ENCODE measurements at places on chromosomes 7 and 10. TPM values are rescaled to one million over a fixed set of nuclear protein-coding genes. Genes with fewer than 3 reads are reported as not detected.

- no peak for DNase-seq
Measured at GRCh38 chr10:102310361-102311024, 65.2 kb downstream of the GBF1 start.

GRCh38 chr10:131909014-131909808, 8.4 kb downstream of the PPP2R2D start:
- DNase-seq, result no peak

The EVX1 gene
- not detected for total RNA-seq

The WNT16 gene
- total RNA-seq, result not detected

The APBB1IP gene
- 88.7 TPM for total RNA-seq

The EXOSC1 gene
- 47.9 TPM for total RNA-seq

- DNase-seq, result no peak
Measured at GRCh38 chr10:101934686-101935305, 91.2 kb upstream of the KCNIP2 start.

The LRRD1 gene
- not detected for total RNA-seq

- DNase-seq, result no peak
Measured at GRCh38 chr10:99788598-99789256, 6.3 kb downstream of the ABCC2 start.

DNA sequence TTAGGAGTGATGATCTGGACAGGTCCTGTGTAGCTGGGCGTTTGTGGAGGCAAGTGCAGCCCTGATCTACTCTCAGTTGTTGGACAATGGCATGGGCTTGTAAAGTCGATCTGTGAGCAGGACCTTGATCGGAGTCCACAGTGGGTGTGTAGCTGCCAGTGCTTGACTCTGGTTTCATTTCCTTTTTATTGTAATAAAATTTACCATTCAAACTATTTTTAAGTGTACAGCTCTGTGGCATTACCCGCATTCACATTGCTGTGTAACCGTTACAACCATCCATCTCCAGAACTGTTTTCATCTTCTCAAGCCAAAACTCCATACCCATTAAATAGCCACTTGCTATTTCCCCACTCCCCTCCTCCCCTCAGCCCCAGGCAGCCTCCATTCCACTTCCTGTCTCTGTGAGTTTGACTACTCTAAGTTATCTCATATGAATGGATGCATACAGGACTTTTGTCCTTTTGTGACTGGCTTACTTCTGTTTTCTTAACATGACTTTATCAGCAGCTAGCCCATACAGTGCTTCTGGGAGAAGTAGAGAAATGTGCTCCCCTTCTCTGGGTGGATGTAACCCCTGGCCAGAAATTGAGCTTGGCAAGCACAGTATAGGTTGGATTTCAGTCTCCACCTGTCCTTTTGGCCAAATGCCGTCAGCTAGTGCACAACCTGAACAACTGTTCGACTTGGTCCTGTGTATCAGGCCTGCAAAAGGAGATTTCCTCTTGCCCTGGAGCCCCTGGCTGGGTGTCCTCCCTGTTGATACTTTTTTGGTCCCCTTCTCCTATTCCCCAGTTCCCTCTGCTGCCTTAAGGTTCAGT, 180.0 kb downstream of the LRMDA start:
- DNase-seq, result no peak

DNA sequence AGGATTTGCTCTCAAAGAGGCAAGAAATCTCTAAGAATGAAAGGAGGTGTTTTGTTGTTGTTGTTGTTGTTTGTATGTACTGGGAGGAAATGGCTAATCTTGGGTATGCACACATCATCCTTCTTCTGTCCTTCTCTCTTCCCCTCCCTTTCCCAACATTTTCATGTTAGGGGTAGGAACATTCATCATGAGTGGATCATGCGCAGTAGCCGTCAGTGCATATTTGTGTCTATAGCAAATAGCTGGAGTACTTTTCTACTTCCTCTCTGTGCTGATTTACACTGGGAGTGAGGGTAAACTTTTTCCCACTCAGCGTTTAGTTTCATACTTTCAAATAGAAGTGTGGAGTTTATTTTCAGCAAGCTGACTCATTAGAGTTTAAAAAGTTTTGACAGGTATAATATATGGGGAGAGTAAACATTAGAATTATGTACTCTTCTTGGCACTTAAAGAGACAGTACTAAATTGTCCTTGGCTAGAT, 80.5 kb upstream of the PRKG1 start:
- DNase-seq, result no peak

DNA sequence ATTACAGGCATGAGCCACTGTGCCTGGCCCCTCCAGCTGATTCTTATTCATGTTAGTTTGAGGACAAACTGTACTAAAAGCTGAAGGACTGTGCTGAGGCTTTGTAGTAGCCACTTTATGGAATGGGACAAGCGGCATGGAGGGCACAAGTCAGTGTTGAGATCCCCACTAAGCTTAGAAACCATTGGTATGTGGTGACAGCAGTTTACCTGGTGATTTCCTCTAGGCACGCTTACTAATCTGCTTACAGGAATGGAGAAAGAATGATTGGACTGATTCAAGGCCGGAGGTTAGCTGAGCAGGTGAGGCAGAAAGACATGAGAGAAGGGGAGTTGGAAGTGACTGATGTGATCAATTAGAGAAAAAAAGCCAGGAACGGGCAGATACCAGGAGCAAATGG, 3.7 kb downstream of the ZNF398 start:
- no peak for DNase-seq

DNA sequence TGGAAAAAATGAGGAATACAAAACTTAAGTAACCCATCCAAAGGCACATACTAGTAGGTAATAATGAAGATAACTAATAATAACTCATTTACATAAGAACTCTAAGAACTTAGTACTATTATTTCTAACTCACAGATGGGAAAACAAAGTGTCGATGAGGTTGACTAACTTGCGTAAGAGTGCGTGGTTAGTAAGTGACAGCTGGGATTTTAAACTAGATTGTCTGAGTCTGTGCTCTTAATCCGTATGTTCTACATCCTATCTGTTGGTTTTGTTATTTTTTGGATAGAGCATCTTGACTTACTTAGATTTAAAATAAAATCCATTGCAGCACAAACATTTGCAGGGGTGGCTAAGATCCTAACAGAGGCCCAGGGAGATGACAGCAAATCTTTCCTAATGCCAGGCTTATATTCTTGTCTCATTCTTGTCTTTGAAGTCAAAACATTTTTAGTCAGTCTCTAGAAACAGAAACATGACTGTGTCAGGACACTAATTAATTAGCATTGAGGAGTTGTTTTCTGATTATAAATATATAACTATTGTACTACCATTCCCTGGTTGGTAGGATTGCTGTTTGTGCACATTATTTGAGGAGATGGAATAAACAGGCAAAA, 11.7 kb downstream of the RPA3 start:
- no peak for DNase-seq

The HPS1 gene
- total RNA-seq, result 91.9 TPM

- no peak for DNase-seq
Measured at GRCh38 chr7:69232445-69233376, 365.6 kb upstream of the AUTS2 start.

The PGAM2 gene
- 0.74 TPM for total RNA-seq

GRCh38 chr7:28903730-28904577, 54.2 kb downstream of the TRIL start:
- DNase-seq, result no peak

DNA sequence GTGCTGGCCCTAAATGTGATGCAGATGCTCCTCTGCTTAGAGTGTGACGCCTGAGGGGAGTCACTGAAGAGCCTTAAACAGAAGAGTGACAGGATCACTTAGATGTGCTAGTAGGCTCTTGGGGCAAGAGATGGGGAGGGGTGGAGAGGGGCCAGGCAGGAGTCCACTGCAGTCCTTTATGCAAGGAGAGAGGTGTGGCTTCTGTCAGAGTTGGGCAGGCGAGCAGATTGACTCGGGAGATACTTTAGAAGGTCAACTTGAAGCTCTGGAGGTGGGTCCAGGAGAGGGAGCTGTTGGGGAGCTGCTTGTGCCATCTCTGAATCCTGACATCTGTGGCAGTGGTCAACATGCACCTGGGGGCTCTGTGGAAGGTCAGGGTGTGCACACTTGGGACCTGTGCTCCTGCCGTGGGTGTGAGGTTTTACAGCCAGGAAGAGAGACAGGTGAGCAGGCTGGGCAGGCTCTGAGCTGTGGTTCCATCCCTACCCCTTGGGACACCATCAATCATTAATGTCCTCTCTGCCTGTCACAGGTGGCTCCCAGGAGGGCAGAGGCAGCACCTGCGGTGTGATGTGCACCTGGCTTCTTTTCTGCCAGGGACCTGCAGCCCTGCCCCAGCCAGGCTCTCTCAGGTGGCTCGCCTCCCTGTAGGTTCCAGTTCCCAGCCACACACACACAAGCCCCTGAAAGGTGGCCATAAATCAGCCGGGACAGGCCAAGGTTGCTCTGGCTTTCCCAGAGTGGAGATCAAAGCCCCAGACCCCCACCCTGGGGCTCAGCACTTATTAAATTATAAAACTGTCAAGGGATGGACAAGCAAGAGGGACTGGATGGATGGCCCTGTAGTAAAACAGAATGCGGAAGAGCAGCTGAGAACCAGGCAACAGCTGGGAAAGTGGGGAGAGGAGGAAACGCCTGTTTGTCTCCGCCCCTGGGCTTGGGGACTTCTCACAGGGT, 14.0 kb downstream of the NEURL1 start:
- no peak for DNase-seq

- no peak for DNase-seq
Measured at GRCh38 chr7:108038986-108039385, 36.0 kb upstream of the LAMB1 start.

- DNase-seq, result no peak
Measured at GRCh38 chr10:2746638-2747037, 320.7 kb upstream of the PFKP start.

DNA sequence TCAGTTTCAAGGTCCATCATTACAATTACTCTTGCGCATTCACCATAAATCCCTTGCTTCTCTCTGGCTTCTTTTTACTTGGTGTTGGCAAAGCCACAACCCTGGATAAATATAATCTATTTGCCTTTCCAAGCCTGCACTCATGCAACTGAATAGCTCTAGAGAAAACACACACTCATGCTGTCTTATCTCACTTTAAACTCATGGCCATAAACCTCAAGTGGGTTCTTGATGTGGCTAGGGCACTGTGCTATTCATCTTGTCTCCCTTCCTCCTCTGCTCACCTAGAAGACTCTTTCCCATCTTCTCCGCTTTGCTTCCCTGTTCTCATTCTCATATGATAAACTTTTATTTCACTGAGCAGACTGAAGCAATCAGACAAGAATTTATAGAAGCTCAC, 165.4 kb upstream of the MTPN start:
- no peak for DNase-seq

- DNase-seq, result no peak
Measured at GRCh38 chr10:75803816-75804552, 372.6 kb downstream of the LRMDA start.

The TMEM248 gene
- total RNA-seq, result 88.1 TPM

GRCh38 chr7:93262535-93262934, 30.4 kb downstream of the VPS50 start:
- DNase-seq, result no peak

GRCh38 chr10:22816298-22816653, 101.9 kb upstream of the PIP4K2A start:
- DNase-seq, result no peak

- no peak for DNase-seq
Measured at GRCh38 chr10:97333601-97334369, 744 bp downstream of the FRAT2 start.

GRCh38 chr7:155229548-155230168, 68.0 kb upstream of the INSIG1 start:
- no peak for DNase-seq

GRCh38 chr10:10914144-10914543, 103.5 kb upstream of the CELF2 start:
- DNase-seq, result no peak

The IRF5 gene
- 8.2 TPM for total RNA-seq

DNA sequence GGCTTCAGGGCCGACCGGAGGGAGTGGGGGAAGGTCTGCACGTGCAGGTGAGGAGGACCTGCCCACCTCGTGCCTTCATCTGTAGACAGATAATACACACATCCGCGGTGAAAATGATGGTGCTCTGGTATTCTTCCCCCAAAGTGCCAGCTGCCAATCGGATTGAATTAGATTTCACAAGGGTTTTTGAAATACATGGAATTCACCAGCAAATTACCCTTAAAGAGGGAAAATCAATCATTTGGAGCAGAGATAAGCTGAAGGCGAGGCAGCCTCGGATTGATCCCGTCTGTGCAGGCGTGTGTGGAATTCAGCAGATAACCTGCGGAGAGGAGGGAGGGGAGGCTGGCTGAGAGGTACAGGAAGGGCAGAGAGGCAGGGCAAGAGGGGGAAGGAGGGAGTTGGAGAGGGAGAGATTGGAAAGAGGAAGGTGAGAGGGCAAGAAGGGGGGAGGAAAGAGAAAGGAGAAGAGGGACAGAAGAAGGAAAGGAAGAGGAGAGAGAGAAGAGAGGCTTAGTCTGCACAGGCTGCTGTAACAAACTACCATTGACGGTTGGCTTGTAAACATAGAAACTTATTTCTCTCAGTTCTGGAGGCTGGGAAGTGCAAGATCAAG, 84.2 kb downstream of the C10orf105 start:
- DNase-seq, result no peak

DNA sequence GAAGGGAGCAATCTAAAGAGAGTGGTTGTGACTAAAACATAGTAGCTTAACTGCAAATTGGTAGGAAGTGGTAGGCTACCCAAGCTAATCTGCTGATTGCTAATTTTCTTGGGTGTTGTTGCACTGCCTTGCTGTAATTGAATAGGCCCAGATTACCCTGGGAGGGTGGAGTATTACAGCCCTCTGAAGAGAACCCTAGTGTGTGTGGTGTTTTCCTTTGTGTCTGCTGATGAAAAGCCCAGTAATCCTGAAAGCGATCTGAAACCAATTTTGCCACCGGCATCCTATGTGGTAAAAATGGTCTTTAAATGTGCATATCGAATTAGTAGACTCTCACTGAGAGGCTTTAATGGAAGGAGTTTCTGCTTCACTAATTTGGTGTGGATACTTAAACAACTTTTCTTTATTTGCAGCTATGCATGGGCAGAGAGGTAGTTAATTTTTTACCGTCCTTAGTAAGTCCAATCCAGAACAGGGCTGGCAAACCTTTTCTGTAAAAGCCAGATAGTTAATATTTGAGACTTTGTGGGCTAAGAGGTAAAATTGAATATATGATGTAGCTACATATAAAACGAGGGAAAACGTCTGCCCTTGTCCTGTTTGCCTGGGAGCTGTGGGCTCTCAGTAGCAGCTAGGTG, 92.5 kb downstream of the CSTF2T start:
- no peak for DNase-seq

The SERPINE1 gene
- 0.51 TPM for total RNA-seq

DNA sequence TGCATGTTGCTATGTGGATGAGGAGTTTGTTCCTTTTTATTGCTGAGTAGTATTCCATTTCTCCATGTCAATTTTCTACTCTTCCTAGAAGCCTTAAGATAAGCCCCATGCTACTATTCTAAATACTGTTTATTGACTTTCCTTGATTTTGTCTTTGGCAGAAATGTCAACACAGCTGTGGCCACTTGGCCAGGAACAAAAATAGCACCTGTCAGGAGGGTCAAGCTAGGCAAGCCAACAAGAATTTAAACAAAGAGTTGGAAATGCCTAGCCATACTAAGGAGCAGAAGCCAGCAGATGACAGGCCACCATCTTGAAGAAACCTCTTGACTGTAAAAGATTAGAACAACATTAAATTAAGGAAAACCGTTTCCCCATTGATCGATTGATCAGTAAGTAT, 34.7 kb downstream of the JAZF1 start:
- DNase-seq, result no peak

GRCh38 chr10:8305876-8306652, 251.6 kb downstream of the GATA3 start:
- DNase-seq, result no peak
